ENCODE measurements at places on chromosomes 1 and 21.

DNA sequence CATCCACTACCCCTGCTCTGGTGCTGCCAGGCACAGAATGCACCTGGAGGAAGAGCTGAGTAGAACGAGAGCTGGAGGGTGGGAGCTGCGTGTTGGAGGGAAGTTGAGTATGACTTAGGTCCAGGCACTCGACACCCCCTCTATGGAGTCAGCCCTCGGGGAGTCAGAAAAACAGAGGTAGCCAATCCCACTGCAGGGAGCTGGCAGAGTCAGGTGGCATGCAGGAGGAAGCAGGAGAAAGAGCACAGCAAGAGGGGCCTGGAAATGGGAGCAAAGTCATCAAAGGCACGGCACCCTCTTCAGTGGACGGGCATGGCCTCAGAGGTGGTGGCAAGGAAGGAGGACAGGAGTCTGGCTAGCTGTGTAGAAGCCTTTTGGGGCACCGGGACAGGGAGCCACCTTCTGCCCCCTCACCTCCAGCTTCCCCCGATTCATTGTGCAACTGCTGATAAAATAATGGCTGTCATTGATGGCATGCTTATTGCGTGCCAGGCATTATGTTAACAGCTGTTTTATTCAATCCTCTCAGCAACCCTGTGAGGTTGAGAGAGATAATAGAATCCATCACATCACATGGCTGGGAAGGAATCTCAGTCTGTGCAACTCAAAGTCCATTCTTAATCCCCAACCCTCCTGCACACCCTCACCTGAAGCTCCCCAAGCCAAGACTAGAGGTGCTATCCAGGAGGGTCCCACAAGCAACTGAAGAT, 42.0 kb downstream of the C1orf198 start:
- no peak for DNase-seq

- no peak for DNase-seq
Measured at GRCh38 chr1:1250786-1251284, 4.3 kb upstream of the C1QTNF12 start.

- no peak for DNase-seq
Measured at GRCh38 chr1:89023026-89023425, 360 bp upstream of the GBP3 start.

DNA sequence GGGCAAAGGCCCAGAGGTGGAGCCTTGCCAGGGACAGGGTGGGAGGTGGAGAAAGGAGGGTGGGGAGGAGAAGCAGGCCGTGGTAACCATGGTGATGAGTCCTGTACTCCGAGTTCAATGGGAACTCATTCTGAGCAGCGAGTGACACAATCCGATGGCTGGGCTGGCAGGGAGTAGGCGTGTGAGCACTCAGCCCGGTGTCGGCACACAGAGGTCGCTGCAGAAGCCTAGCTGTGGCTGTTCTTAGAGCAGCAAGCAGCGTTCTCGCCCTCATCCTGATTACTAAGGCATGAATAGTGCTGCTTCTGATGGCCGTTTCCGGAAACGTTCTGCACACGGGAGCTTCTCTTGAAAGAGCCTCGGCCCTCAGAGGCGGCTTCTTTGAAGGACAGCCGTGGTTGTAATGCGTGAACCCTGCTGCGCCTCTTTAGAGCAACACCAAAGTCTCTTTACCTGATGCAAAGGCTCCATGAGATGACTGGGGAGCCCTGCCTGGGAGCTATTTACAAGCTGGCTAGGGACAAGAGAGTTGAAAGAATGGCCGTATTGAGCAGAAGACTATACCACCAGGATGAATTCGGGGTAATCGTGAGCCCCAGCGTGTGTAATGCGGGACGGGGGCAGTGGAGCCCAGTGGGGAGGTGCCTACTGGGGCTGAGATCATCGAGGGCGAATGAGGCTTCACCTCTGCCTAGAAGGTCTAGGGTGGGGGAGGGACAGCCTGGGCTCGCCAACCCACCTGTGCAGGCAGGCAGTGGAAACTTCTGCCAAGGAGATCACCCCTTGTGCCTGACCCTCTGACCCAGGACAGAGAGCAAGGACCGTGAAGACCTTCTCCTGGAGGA, 72.8 kb upstream of the PAX7 start:
- no peak for DNase-seq

DNA sequence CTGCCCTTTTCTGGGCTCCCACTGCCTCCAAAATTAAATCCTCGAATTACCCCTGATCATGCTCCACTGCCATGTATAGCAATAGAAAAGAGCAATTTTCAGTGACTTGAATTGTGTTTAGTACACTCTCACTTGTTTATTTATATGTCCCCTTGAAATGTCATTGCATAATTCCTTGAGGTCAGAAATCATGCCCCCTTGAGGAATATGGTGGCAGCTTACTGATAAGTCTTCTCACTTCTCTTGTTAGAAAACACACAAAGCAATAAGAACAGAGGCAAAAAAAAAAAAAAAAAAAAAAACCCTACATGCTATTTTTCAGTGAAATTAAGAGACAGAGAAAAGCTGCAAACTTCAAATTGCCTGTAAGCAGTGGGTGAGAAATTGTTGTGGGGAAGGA, 37.5 kb downstream of the GPR88 start:
- no peak for DNase-seq

Data from fibroblast of skin of back (primary cell).